HepG2 (cell line): ENCODE measurements at places on chromosomes 11 and 22. TPM values are rescaled to one million over a fixed set of nuclear protein-coding genes. Genes with fewer than 3 reads are reported as not detected.

Gene FAT3
- not detected in 2 replicates for polyA plus RNA-seq

Gene ISX
- 1.4 TPM in 2 replicates for polyA plus RNA-seq

Gene CHRM4
- 0.21 and 0.22 TPM in 2 replicates for polyA plus RNA-seq

Gene CELSR1
- 0.78 and 0.84 TPM in 2 replicates for polyA plus RNA-seq

Gene VSIG10L2
- 0.13 and 0.21 TPM in 2 replicates for polyA plus RNA-seq

Gene FAM180B
- polyA plus RNA-seq: 0.72 and 1.0 TPM in 2 replicates

Gene MPZL3
- polyA plus RNA-seq: 4.5 and 5.3 TPM in 2 replicates

Gene ZNF215
- not detected in 2 replicates for polyA plus RNA-seq

Gene C11orf71
- polyA plus RNA-seq: 7.8 and 9.4 TPM in 2 replicates

DNA sequence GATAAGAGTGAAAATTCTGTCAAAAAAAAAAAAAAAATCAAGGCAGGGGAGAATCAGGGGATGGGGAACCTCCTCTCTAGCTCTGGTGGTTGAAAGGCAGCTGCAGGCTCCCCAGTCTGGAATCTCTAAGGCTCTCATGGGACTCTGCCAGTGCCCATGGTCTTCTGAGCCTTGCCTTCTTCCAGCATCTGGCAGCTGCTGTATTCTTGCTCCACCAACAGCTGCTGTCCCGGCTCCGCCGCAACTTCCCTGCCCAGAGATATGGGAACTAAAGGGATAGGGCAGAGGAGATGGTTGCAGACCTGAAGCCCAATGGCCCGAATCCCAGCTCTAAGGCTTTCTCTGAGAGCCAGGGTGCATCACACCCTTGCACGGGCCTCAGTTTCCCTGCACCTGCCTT is 49.5 kb upstream of the PHF21B start:
- DNase-seq: no peak

GRCh38 chr11:46202696-46203391 is 74.6 kb upstream of the CREB3L1 start:
- DNase-seq: no peak

GRCh38 chr11:46414879-46415278 is 23.3 kb upstream of the CHRM4 start:
- DNase-seq: no peak

- DNase-seq: no peak
These were observed 41.2 kb upstream of the TESMIN start for GRCh38 chr11:68792400-68792966.

- DNase-seq: peak; percentile 22
These were observed 642 bp upstream of the C11orf58 start for GRCh38 chr11:16737818-16738192.

GRCh38 chr11:44112091-44112821 is 16.8 kb downstream of the EXT2 start:
- DNase-seq: no peak

- DNase-seq: no peak
These were observed 66.1 kb downstream of the ME3 start for GRCh38 chr11:86606270-86606835.

GRCh38 chr22:46017166-46017565 is 40.2 kb upstream of the WNT7B start:
- DNase-seq: no peak

GRCh38 chr11:45994371-45995341 is 72.2 kb downstream of the LARGE2 start:
- DNase-seq: no peak

DNA sequence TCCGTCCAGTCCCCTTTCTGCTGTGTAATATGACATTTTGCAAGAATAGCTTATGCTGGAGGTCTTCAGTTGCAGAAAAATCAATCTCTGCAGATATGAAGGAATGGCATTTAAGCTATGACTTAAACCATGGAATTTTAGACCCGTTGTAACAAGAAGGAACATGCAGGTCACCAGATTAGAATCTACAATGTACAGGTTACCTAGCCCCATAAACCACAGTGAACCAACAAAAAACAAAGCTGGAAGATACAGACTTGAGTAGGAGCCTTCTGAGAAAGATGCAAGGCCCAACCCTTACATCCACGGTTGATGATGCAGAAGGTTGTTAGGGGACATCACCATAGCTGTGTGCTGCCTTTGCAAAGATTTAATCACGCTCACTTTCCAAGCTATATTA is 132.5 kb downstream of the WT1 start:
- DNase-seq: no peak

- no peak for DNase-seq
These were observed 91.9 kb downstream of the SPON1 start for GRCh38 chr11:14054116-14055107.

GRCh38 chr22:36206255-36206654 is 4.6 kb upstream of the APOL4 start:
- DNase-seq: no peak

DNA sequence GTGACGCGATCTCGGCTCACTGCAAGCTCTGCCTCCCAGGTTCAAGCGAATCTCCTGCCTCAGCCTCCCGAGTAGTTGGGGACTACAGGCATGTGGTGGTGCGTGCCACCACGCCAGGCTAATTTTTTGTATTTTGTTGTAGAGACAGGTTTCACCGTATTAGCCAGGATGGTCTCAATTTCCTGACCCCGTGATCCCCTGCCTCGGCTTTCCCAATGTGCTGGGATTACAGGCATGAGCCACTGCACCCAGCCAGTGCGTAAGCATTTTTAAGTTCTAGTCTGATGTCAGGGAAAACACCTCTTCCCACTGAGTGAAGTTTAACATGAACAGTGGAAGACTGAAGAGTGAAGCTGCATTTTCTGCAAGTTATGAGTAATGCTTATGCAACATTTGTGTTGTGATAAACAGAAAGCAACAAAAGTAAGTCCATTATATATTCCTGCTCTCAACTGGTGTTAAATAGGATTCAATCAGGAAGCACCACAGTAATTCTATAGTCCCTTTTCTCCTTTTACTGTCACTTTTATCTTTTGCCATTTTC is 1219.8 kb upstream of the RAG2 start:
- DNase-seq: no peak

GRCh38 chr11:115316696-115317095 is 187.5 kb downstream of the CADM1 start:
- DNase-seq: no peak

DNA sequence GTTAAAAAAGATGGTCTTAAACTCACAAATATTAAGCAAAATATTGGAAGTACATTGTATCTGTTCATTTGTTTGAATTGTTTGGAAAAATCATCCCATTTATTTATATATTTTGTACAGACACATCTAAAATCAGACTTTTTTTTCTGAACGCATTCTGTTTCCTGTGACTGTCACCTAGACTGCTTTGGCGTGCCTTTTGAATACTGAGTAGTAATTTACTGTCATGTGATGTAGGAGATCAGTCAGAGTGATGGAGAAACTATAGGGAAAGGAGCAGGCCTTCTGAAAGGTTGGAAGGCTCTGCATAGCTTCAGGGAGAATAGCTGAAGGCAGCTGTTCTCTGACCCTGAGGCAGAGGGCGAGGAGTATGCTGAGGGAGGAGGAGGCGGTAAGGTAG is 452.0 kb upstream of the ARHGAP42 start:
- DNase-seq: no peak

DNA sequence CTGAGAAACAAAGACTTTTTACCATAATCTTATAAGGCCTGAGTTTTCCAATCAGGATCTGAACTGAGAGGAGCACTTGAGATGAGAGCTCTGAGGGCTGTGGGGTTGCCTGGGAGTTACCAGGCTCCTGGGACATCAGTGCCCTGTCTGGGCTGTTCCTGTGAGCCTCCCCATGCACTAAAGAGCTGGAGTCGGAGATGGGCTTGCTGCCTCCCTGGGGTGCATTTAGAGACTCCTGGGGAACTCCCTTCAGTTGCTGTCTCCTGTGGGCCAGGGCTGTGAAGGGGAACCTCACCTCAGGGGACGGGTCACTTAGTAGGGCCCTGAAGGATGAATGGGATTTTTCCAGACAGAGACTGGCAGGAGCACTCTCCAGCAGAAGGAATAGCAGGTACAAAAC is 33.3 kb downstream of the KCNC1 start:
- DNase-seq: no peak

DNA sequence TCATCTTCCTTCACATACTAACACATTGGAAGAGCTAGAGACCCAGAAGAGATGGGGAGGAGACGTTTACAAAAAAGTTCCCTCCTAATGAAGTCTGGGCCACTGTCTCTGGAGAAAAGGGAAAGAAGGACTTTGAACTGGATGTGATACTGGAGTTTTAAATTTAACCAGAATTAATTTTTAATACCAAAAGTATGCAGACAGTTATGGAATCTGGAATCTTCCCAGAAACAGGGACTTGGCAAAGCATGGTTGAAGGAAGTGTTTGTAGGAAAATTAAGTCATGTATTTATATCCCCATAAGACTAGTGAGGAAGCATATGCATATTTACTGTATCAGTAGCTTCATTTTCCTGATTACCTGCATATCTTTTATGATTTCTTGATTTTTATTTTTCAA is 215.5 kb downstream of the TTC28 start:
- no peak for DNase-seq

- DNase-seq: no peak
These were observed 15.5 kb upstream of the MS4A12 start for GRCh38 chr11:60477035-60477445.

- peak; percentile 20 for DNase-seq
These were observed 136.2 kb downstream of the ELP4 start for GRCh38 chr11:31645747-31646146.

DNA sequence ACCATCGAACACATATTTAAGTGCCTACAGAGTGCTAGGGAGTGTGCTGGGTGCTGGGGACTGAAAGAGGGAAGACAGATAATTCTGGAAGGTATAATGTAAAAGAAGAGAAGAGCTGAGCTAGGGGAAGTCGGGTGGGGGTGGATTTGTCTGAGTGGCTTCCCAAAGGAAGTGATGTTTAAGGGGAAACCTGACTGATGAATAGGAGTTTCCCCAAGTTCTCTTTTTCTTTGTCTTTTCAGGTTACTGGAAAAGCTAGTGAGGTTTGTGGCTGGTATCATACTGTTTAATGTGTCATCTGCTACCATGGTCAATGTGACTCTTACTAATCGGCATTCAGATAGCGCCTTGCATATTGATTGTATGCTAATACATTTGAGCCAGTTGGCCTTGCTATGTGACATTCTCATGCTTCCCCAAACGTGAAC is 151.6 kb upstream of the MTMR2 start:
- DNase-seq: no peak

DNA sequence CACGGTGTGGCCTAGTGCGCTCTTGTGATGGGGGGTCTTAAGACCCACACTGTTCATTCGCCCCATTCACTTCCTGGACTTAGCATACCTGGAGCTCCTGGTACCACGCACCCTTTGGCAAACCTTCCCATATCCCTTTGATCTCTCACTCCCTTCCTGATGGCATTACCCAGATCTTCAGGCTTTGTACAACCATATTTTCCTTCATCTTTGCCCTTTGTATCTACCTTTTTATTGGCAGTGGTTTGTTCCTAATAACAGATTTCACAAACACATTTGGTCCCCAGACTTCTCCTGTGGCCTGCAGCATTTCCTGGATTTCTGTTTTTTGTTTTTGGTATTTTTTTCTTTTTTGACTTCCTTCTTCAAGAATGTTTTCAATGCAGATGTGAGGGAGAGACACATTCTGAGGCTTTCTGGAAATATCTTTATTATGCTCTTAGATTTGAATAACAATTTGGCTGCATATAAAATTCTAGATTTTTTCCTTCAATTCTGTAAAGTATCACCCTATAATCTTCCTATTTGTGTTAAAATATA is 16.1 kb upstream of the IFITM3 start:
- no peak for DNase-seq

GRCh38 chr11:86639137-86639536 is 33.3 kb downstream of the ME3 start:
- DNase-seq: no peak

GRCh38 chr11:129610125-129610524 is 205.5 kb upstream of the TMEM45B start:
- no peak for DNase-seq

GRCh38 chr11:1899686-1900085 is 8.0 kb upstream of the PRR33 start:
- no peak for DNase-seq

GRCh38 chr11:60457576-60457975 is 1.9 kb downstream of the MS4A1 start:
- no peak for DNase-seq

DNA sequence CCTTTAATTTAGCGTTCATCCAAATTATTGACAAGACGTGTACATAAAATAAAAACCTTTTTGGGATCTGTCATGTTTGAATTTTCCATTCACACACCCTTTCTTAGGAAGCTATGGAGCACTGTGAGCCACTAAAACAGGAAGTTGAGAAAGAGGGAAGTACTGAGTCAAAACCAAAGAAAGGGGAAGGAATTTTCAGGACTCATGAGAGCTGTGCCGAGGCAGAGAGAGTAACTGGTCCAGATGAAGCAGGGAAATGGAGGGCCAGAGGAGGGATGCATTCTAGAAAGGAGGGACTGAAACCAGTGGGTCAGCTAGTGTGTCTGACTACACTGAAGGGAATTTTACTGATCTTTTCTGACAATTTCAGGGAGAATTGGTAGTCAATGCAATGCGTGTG is 24.9 kb downstream of the APLP2 start:
- no peak for DNase-seq

GRCh38 chr22:39999144-39999757 is 4.5 kb downstream of the FAM83F start:
- peak; percentile 27 for DNase-seq

DNA sequence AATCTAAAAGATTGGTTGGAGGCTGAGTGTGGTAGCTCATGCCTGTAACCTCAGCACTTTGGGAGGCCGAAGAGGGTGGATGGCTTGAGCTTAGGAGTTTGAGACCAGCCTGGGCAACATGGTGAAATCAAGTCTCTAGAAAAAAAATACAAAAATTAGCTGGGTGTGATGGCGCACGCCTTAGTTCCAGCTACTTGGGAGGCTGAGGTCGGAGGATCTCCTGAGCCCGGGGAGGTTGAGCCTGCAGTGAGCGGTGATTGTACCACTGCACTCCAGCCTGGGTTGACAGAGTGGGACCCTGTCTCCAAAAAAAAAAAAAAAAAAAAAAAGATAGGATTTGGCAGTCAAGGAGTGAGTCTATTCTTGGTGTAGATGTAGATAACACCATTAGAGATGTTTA is 10.6 kb downstream of the FOLR1 start:
- DNase-seq: no peak

DNA sequence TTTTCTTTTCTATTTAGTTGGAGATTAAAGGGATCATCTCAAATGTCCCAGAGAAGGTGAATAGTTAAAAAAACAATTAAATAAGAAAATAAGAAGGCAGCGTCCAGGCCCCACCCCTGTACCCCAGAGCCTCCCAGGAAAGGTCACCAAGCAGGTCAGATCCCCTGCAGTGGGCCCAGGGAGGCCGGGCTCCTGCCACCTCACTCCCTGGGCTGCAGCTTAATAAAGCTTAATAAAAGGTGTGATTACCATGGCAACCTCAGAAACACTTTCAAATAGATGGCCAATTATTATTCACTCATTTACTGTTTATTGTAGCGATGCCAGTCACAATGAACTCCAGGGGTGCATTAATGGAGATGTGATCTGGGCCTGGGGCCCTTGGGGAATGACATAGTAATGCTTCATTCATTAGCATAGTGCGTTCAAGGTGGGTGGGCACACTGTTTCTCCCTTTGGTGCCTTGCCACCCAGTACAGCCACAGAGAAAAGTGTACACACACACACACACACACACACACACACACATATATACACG is 386.2 kb downstream of the CADM1 start:
- no peak for DNase-seq

- DNase-seq: peak; percentile 81
These were observed 6.5 kb upstream of the CERK start for GRCh38 chr22:46744581-46744980.
